Cerebellum (tissue), 4 donors: ENCODE measurements at places on chromosomes 3 and 15.

DNA sequence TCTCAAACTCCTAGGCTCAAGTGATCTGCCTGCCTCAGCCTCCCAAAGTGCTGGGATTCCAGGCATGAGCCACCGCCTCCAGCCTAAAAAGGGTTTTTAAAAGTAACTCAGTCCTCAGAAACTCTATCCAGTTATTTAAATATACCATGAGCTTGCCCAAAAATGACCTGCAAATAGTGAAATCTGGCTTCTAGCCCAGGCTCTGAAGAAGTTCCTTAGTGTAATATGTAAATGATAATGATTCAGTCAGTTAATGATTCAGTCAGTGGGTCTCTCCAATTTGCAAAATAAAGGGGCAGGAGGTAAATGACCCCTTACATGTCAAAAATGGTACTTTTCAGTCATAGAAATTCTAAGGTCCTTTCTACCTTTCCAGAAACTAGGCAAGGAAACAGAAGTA, 28.8 kb downstream of the LRRC2 start:
- no peak for DNase-seq

DNA sequence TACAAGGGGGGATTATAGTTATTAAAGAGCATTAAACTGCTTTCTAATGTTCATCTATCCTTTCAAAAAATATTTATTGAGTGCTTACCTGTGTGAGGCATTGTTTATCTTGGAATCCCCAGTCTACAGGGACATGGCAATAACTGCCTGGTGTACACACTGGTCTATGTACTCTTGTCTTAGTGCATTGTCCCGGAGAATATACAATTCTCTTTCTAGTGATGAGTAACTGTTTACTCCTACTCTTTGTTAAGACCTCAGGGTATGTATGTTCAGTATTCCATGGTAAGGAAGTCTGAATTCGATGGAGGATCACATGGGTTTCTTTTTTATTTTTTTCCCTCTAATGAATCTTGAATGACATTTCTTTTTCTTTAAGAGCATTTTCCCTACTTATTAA, 772.4 kb upstream of the NR2F2 start:
- DNase-seq = no peak

- DNase-seq = no peak
These were observed 130.6 kb upstream of the SEMA6D start for GRCh38 chr15:47586653-47587224.

DNA sequence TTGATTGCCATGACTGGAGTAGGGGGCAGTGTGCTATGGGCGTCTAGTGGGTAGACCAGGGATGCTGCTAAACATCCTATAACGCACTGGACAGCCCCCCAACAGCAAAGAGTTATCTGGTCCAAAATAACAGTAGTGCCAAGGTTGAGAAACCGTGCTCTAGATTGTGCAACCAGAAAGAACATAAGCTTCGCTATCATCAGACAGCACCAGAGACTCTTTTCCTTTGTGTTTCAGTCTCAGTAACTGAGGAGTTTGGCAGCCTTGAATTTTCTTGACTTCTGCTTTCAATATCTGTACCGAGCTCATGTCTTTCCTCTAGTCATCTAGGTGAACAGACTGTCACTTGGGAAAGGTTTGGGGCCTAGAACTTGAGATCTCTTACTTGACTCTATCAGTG, 8.8 kb downstream of the ARID3B start:
- DNase-seq = no peak

GRCh38 chr15:64902863-64903262, 8.8 kb upstream of the ANKDD1A start:
- DNase-seq = no peak

DNA sequence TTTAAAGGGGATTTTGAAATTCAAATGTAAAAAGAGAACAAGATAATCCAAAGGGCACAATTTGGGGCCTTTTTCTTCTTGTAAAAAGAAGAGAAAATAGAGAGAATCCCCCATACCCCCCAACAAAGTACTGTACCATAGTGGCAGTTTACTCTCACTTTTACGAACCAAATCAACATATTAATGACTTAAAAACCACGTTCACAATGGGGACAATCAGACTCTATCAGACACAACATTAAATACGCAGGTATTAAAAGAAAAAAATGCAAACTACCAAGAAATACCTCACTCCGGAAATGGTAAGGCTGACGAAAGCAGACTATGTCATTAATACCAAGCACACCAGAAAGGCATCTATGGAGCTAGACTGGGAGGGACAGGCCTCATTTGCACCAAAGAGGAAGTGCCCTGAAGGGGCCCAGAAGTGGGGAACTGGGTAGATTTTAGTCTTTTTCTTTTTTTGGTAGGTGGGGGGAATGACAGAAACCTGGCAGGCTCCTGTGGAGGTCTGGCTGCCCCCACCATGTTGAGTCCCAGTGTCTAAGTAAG, 134.3 kb downstream of the TIGIT start:
- no peak for DNase-seq

GRCh38 chr3:153284282-153284938, 122.4 kb downstream of the RAP2B start:
- no peak for DNase-seq
